ENCODE measurements at places on chromosomes 7 and 10.

- DNase-seq, result no peak
These were observed 47.8 kb downstream of the CDHR3 start for GRCh38 chr7:106010866-106011265.

GRCh38 chr7:121395494-121395960, 581 bp downstream of the FAM3C start:
- DNase-seq, result peak; percentile 78

DNA sequence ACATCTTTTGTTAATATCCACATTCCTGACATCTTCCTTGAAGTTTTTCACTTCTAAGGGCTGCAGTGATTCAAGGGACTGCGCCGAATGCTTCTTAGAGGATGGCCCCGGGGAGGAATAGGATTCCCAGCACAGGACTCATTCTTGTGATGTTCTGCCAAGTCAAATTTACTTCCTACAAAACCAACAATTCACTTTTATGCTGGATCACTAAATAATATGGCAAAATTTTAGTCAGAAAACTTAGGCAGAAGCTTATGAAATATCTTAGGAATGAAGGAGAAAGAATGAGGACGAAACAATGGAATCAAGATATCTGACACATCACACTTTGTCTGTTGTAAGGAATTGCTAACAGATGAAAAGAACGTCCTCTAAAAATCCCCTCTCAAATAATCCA, 151.5 kb downstream of the JAZF1 start:
- DNase-seq, result no peak

- no peak for DNase-seq
These were observed 414.7 kb upstream of the SEMA3C start for GRCh38 chr7:81333536-81333935.

- DNase-seq, result no peak
These were observed 69.8 kb upstream of the PRKCQ start for GRCh38 chr10:6649903-6650302.

DNA sequence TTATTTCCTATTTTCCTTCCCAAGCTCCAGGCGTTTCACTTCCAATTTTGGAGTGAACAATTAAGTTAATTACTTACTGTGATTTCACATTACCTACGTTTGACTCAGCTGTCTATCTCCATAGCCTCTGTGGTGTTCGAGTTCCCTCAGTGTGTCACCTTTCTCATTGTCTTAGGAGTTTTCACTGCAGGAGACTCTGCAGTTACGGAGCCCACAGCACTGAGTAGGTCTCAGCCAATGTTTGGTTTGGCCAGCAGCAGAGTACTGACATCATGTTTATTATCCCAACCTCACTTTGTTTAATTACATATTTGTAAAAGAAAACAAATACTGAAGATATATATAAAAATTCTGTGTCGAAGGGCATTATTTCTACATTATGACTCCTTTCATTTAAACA, 1123.9 kb downstream of the CNTNAP2 start:
- DNase-seq, result no peak

DNA sequence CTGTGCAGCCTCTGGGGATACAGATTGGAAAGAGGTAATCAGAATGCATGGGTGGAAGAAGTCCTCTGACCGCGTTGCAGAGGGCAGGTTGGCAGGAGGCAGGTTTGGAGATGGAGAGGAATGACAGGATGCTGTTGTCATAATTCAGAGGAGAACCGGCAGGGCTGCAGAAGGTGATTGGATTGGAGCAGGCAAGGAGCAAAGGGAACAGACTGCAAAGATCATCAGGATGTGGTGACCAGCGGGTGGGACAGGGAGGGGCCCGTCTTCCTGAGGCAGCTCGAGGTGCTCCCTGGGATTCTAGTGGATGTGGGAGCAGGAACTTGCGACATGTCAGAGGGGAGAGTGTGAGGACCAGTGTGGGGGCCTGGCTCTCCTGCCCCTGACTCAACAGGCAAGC, 78.5 kb upstream of the PPIF start:
- DNase-seq, result no peak

DNA sequence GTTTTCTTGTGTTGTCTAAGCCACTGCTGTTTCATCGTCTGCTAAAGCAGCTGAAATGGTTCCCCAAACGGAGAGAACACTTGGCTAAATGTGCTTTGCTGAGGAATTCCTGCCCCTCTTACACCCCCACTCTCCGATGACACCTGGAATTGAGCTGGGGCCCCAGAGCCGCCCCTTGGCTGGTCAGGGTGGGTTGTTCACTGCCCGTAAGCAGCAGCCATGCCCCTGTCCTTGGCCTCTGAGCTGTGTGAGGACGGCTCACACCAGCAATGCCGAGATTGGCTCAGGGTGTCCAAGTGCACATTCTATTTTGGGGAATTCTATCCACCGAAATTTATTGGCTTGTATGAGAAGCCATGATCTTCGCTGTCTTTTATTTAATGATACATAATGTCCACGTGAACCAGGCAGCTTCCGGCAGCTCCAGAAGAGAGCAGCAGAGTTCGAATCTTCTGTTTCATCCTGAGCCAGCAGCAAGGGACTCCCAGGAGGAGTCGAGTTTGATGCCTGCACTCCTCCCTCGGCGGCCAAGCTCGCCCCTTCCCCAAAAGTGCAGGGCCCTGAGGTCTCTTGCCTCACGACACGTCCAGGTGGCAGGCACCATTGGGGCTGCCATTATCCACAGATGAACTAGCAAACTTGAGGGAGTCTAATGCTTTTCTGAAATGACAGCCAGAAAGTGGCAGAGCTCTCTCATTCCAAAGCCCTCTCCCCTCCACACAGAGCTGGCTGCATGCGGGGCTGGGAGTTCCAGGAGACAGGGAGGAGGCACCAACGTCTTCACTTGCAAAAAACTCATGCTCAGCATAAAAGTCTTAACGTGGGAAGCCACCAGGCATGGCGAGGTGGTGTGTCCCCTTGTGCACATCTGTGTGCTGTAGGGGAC, 114.0 kb downstream of the WDR37 start:
- DNase-seq, result no peak

- no peak for DNase-seq
These were observed 229.9 kb downstream of the ADARB2 start for GRCh38 chr10:1507436-1507835.

DNA sequence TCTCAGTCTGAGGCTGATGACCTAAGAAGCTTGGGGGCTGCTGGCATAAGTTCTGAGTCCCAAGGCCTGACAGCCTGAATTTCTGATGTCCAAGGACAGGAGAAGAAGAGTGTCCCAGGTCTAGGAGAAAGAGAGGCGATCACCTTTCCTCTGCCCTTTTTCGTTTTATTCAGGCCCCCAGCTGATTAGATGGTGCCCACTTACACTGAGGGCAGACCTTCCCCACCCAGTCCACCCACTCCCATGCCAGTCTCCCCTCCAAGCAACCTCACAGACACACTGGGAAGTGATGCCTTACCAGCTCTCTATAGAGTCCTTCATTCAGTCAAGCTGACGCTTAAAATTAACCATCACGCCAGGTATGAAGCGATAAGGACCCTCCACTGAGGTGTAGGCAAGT, 19.3 kb upstream of the LOXL4 start:
- no peak for DNase-seq

DNA sequence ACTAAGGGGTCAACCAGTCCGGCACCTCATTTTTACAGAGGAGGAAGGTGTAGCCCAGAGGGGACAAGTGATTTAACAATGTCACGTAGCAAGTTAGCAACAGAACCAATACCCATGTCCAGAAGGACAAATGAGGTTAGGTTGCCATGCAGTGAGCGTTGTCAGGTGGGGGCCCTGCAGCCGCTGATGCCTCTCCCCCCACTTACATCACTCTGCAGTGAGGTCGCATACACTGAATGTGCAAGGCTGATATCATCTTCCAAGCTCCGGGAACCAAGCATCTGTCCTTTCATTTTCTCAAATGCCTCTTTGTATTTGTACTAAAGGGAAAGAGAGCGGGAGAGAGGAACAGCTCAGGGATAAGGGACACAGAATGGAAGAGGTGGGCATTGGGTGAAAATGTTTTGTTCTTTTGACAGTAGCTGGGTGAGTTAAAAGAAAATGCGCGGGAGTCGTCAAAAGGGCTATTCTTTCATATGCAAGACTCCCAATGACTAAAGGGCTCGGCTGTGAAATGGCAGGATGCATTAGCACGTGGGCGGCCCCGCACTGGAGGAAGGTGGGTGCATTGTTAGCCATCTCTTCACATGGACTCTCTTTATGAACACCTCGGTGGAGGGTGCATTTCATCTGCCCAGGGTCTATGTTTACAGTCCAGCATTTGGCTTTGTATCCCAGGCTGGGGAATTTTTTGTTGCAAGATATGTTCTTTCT, 49.7 kb downstream of the NRAP start:
- no peak for DNase-seq

DNA sequence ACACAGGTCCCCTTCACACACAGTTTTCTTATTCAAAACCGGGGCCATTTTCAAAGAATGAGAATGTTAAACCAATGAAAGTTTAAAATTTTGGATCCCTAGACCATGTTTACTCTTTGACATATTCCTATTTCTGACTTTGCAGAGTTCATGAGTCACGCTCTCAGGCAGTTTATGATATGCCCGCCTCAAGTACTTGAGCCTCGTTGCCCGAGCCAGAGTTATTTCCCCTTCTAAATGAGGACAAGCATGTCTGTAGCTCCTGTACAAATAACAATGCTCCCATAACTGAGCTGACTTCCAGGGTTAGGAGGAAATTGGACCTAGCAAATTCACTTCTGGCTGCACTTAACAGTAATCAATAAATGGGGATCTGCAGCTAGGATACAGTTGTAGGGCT, 87.9 kb upstream of the PDE1C start:
- DNase-seq, result peak; percentile 90

GRCh38 chr7:32892521-32893206, 1.1 kb upstream of the KBTBD2 start:
- DNase-seq, result peak; percentile 75

DNA sequence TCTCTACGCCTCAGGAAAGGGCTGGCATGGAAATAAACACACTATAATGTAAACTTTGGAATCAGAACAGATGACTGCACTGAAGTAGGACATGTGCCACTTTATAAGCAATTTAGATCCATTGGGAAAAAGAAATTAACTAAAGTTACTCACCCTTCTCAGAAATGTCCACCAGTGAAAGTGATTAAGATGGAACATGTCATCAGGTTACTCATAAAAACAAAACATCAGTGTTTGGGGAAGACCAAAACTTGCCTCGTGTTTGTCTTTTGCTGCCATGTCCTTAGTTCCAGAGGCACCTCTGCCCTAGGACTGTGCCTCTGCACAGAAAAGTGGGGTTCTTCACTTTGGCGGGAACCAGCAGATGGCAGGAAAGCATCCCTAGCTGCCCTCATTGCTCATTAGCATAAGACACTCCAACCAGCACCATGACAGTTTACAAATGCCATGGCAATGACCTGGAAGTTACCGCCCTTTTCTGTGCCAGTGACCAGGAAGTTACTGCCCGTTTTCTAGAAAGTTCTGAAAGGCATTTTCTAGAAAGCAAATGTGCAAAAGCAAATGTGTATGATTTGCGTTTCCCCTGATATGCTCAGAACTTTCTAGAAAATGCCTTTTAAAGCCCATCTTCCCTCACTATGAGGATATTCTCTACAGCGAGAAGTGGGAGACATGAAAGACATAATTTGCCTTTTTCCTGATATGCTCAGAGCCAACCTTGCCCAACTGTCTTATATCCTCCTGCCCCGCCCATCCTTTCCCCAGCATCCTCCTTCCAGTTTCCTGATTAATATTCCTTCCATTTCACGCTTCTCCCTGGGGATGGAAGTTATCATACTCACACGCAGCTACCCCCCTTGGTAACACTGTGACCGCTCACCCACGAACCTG, 258.2 kb downstream of the USP6NL start:
- no peak for DNase-seq

DNA sequence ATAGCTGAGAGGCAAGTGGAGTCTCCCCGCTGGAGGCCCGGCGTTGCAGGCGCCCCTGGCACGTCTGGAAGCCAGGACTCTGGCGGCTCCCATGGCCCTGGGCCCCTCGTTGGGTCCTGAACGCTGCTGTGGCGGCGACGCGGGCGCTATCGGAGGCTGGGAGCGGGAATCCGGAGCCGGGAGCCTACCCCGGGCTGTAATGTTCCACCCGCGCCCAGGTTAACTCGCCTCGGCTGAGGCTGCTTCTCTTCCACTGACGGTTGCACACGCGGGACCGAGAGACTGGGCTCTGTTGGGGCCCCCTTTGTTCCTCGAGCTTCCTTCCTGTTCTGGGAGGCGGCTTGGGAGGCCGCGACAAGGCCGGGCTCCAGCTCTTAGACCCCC, 1.3 kb upstream of the HOXA5 start:
- no peak for DNase-seq

GRCh38 chr7:108204281-108204796, 74.2 kb upstream of the LAMB4 start:
- DNase-seq, result no peak

- DNase-seq, result no peak
These were observed 35.7 kb downstream of the SHH start for GRCh38 chr7:155776606-155777005.

- no peak for DNase-seq
These were observed 113.4 kb downstream of the VIPR2 start for GRCh38 chr7:159031135-159031701.

DNA sequence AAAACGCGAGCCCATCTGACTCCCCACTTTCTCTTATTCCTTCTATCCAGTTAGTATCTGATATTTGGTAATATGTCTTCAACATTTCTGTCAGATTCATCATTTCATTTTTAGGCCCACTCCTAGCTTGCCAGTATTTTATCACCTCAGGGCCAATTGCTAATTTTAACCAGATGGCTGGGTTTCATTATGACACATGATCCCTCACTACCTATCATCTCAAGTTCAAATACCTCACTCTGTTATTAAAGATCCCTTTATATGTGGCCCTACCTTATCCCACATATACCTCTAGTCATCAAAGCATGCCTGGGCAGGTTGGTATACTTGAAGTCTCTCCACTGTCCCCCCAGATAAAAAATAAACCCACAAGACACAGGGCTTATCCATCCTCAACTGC, 104.9 kb downstream of the RNLS start:
- DNase-seq, result no peak

GRCh38 chr7:152674860-152675758, 832 bp downstream of the XRCC2 start:
- peak; percentile 37 for DNase-seq

GRCh38 chr7:23135755-23136154, 30.2 kb downstream of the KLHL7 start:
- no peak for DNase-seq

DNA sequence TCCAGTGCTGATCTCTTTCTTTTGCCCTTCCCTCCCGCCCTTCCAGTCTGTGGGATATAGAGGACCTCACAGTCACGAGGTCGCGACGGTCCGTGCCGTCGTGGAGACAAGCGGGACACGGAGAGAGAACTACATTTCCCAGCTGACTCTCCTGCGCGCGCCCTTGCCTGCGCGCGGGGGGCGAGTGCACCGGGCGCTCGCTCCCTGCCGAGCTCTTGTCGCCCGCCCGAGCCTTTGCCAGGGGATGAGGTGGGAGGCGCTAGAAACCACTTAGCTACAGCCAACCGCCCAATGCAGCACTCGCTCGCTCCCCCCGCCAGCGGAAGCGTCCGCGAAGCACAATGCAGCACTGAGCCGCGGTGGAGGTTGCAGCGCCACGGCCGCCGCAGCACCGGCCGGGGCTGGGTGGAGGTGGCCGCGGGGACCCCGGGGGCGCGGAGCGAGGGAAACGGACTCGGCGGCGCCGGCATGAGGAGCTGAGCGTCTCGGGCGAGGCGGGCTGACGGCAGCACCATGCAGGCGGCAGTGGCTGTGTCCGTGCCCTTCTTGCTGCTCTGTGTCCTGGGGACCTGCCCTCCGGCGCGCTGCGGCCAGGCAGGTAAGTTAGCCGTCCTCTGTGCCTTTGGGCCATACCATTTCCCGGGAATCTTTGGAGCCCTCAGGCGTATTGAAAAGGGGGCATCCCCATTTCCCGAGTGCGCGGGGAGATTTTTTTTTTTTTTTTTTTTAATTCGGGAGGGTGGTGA, at the start of gene ADAM22:
Gene ADAM22, plus strand, starts transcription at position 299 of the 746 bp plus-strand sequence. Its CDS starts 215 bp downstream, at position 514.
- peak; percentile 94 for DNase-seq
